ENCODE measurements at places on chromosomes 2 and 18. TPM values are rescaled to one million over a fixed set of nuclear protein-coding genes. Genes with fewer than 3 reads are reported as not detected.
A peak's percentile ranks its signal among the peaks of the same experiment; 100 is the strongest.

Gene UGT1A10
- total RNA-seq, result not detected

Gene NT5C1B
- total RNA-seq, result not detected

Gene ATP6V1C2
- total RNA-seq, result not detected

GRCh38 chr2:19198381-19198780 lies 160.0 kb downstream of the OSR1 start:
- no peak overlapping the region for H3K27ac ChIP-seq
- H3K27me3 ChIP-seq, result no peaks in the 10 kb centered on the region
- no peak overlapping the region for H3K4me3 ChIP-seq
- DNase-seq, result no peak
- H3K36me3 ChIP-seq, result no peaks in the 10 kb centered on the region

DNA sequence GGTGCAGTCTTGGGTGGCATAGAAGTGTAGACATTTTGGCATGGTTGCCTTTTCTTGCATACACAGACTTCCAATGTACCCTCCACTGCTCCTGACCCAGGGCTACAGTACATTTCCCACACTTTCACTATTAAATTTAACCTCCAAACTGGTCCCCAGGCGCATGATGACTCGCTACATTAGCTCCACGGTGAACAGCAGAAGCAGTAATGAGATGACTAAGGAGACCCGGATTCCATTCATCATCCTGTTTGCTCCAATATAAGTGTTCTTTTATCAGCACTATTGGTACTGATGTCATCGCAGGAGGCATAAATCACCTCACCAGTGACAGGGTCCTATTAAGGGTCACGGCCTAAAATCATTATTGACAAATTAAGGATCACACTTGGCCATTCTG lies 316.5 kb downstream of the EN1 start:
- H3K27me3 ChIP-seq, result no peaks in the 10 kb centered on the region
- H3K4me1 ChIP-seq, result no peaks in the 10 kb centered on the region
- H3K4me3 ChIP-seq, result no peak overlapping the region
- no peak for DNase-seq
- H3K27ac ChIP-seq, result no peak overlapping the region

DNA sequence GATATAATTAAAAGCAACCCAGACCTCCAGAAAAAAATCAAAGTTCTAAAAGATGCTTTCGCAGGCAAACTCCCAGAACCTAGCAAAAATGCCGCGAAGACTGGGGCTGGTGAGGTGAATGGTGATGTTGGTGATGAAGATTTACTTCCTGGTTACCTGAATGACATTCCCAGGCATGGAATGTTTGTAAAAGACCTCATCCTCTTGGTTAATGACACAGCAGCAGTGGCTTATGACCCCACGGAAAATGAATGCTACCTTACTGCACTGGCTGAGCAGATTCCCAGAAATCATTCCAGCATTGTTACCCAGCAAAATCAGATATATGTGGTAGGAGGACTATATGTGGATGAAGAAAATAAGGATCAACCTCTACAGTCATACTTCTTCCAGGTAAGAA lies 994 bp downstream of the KLHL41 start:
- H3K36me3 ChIP-seq, result no peaks in the 10 kb centered on the region
- no peak overlapping the region for H3K4me3 ChIP-seq
- H3K27ac ChIP-seq, result no peak overlapping the region
- no peaks in the 10 kb centered on the region for H3K27me3 ChIP-seq
- H3K4me1 ChIP-seq, result no peaks in the 10 kb centered on the region

- no peak for DNase-seq
- H3K27me3 ChIP-seq, result no peaks in the 10 kb centered on the region
- no peaks in the 10 kb centered on the region for H3K36me3 ChIP-seq
Observed at GRCh38 chr2:172387361-172387760, 40.0 kb upstream of the ITGA6 start.

- H3K4me3 ChIP-seq, result no peak overlapping the region
- no peaks in the 10 kb centered on the region for H3K27me3 ChIP-seq
- no peak overlapping the region for H3K27ac ChIP-seq
- H3K36me3 ChIP-seq, result no peaks in the 10 kb centered on the region
- no peaks in the 10 kb centered on the region for H3K4me1 ChIP-seq
- no peak for DNase-seq
Observed at GRCh38 chr2:170213651-170214050, 35.7 kb downstream of the MYO3B start.

DNA sequence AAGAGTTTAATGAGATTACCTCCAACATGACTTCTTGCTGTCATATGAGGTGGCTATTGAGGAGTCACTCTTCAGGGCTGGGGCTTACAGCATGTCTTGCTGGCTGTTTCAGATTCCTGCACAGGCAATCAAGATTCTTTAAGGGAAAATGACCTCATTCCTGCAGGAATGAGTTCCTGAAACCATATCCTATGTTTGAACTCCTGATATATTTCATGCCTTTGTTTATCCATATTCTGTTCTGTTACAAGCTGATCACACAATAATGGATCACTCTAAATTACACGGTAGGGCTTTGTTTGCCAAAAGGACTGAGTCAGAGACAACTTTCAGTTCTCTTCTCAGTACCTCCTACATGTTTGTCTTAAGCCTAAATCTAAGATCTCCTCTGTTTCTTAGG lies 879.8 kb upstream of the PIK3C3 start:
- no peaks in the 10 kb centered on the region for H3K4me1 ChIP-seq
- H3K27ac ChIP-seq, result no peak overlapping the region
- no peaks in the 10 kb centered on the region for H3K36me3 ChIP-seq

DNA sequence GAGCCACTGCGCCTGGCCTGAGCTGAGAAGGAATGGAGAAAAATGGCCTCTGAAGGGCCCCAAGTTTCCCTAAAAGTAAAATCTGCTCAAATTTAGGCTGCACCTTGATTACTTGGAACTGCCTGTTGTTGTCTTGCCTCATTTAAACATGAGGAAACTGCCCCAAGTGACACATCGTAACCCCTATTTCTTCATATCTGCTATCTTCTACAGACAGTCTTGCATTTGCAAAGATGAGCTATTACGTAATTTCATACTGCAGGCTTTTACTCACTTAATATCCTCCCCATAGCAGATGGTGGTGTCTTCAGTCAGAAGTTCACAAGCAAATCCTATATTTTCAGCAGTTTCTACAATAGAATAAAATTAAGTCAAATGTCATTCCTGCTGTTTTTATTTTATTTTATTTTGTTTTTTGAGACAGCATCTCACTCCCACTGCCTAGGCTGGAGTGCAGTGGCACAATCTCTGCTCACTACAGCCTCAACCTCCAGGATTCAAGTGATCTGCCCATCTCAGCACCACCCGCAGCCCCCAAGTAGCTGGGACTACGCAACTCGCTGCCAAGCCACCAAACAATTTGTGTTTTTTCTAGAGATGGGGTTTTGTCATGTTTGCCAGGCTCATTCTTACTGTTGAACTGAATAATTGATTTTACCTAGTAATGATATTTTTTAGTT lies 45.3 kb upstream of the NARS1 start:
- DNase-seq, result no peak
- no peaks in the 10 kb centered on the region for H3K27me3 ChIP-seq
- H3K27ac ChIP-seq, result no peak overlapping the region
- H3K4me3 ChIP-seq, result no peak overlapping the region

- DNase-seq, result peak; percentile 40
- H3K27ac ChIP-seq, result no peak overlapping the region
- H3K27me3 ChIP-seq, result no peaks in the 10 kb centered on the region
- peaks cover 61% of the 10 kb centered on the region for H3K4me1 ChIP-seq
Observed at GRCh38 chr2:189304360-189304759, 124.8 kb upstream of the COL5A2 start.
